Mononuclear cell (primary cell): ENCODE measurements at places on chromosomes 16 and 17. TPM values are rescaled to one million over a fixed set of nuclear protein-coding genes. Genes with fewer than 3 reads are reported as not detected.

MMP2 gene
- total RNA-seq: 0.10 TPM

GNG13 gene
- total RNA-seq: not detected

ZMYND15 gene
- 1.3 TPM for total RNA-seq

KRTAP9-4 gene
- total RNA-seq: not detected

C16orf46 gene
- total RNA-seq: not detected

DRC3 gene
- not detected for total RNA-seq
